ENCODE measurements at places on chromosomes 11 and 22.

DNA sequence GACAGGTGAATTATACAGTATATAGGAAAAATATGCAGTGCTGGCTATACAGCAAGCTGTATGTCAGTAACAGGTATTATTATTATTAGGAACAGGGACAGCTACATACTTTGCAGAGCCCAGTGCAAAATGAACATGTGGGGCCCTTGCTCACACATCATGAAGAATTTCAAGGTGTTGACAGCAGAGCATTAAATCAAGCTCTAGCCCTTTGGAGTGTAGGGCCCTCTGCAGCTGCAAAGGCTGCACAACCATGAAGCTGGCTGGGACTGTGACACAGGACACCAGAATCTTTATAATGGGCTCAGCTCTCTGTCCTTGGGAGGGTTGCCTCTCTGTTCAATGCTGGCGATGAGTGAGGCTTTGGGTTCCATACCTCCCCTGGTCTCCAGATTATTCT, 44.9 kb upstream of the DAGLA start:
- no peak for DNase-seq

GRCh38 chr22:44543781-44544477, 45.9 kb upstream of the RTL6 start:
- no peak for DNase-seq

DNA sequence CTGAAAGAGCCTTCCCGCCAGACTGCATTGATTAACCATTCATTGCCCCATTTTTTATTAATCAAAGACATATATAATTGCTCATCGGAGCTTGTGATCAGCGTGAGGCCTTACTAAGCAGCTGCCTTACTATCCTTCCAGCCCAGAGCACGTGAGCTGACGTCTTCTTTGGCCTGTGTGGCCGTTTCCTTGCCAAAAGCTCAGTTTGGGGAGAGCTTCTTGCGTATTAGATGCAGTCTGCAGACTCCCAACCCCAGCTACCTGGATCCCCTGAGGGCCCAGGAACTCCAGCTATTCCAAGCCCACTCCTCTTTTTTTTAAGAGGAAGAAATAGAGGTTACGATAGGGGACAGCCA, 784 bp upstream of the SLC43A3 start:
- DNase-seq: no peak

DNA sequence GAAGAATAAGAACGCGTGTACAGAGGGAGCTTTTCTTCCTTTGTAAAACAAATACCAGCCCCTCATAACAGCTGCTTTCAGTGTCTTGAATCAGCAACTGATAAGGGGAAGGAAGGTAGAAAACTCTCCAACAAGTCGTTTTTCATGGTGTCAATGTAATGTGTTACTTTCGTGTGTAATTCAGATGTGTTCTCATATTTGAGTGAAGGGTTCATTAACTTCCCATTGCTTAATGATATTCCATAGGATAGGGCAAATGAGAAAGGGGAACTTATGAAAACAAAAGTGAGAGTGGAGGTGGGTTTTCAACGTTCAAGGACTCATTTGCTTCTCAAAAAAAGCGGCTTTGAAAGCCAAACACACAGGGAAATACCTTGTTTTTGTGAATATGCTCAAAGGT, 452.1 kb downstream of the NTM start:
- DNase-seq: no peak

- no peak for DNase-seq
These were observed 162.8 kb downstream of the DSCAML1 start for GRCh38 chr11:117633976-117634755.

GRCh38 chr11:73971175-73971719, 11.4 kb downstream of the UCP2 start:
- no peak for DNase-seq

DNA sequence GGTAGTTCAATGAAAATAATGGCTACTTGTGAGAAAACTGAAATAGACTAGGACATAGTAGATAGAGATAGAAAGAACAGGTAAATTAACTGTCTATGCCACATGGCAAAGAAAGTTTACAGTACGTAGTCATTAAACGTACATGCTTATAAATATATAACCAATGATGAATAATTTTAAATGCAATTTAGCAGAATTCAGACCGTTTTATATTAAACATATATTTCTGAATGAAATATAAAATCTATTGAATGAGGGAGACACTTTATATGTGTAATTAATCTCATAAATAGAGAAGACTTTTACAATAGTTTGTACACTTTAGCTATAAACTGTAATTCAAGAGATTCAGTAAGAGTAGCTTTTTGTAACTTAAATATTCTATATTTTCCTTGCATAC, 124.4 kb upstream of the VPREB1 start:
- DNase-seq: no peak

GRCh38 chr22:50572965-50573364, 5.3 kb downstream of the CPT1B start:
- DNase-seq: no peak

DNA sequence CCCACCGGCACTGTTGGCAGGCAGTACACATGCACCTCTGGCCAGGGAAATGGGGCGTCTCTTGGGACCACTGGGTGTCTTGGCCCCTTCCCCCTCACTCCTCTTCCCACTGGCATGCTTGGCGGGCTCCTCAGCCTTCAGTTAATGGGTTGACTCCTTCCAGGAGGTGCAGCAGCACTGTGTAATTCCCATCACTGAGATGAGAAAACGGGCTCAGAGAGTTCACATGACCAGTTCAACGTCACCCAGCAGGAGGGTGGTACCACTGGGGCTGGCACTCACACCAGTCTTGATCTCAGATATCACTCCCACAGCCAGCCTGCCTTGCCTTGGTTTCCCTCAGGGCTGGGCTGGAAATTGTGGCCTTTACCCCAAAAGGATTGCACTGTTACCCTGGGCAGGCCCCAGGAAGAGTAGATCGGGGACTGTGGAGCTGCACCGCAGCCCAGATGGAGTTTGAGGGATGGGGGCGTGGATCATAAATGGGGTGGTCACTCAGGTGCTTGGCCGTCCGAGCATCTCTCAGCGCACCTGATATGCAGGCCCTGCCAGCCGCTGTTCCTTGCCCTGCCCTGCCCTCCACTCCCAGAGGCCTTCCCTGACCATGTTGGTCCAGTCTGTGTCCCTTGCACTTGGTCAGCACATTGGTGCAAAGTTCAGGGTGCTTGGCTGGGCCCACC, 16.9 kb downstream of the CAPN5 start:
- DNase-seq: peak; percentile 1

DNA sequence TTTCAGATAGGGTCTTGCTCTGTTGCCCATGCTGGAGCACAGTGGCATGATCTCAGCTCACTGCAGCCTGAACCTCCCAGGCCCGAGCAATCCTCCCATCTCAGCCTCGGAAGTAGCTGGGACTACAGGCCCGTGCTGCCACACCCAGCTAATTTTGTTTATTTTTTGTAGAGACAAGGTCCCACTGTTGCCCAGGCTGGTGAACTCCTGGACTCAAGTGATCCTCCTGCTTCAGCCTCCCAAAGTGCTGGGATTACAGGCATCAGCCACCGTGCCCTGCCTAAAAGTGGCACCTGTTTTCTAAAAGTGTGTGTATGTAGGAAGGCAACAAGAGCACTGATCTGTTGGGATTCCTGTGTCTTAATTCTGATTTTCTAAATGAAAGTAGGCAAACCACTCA, 20.2 kb downstream of the PACS1 start:
- no peak for DNase-seq

DNA sequence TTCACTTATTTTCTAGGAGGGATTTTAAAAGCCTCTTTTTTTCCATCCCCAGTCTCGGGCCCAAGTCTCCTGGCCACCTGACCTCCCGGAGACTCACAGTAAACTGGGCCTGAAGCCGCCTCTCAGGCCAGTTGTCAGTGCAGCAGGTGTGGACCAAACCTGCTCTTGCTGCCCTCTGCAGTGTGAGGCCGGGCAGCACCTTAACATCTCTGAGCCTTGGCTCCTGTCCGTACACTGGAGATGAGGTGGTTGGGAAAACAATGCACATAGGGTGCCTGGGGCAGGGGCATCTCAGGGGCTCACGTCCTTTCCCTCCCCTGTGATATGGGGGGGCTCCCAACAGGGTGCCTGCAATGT, 45.1 kb downstream of the PHF21B start:
- no peak for DNase-seq

- DNase-seq: peak; percentile 54
These were observed 109.8 kb downstream of the NAT10 start for GRCh38 chr11:34214961-34215805.

DNA sequence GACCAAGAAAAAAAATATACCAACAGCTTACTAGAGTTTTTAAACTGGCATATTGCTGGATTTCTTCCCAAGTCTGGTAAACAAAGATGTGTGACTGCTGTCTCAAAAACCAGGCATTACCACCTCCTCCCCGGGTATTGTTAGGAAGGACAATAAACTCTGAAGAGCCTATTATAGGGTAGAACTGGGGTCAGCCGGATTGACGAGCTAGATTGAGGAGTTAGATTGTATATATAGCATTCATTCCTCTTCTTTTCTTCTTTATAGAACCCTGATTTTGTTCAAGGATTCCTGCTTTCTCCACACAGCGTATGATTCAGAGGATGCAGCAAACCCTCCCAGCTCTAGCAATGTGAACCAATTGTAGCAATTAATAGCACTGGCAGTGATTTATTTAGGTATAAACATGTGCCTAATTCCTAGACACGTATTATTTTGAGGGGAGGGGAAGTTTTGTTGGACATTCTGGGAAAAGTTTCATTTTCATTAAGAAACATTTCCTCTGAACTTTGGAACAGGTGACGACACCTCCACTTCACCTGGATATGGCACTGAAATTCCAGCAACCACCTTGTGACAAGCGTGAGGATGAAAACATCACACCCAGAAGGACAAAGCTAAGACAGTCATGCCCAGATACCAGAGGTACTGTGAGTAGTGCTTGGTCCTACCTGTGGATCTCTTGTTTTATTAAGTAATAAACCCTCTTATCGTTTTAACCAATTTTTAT, 679.4 kb upstream of the KIRREL3 start:
- DNase-seq: no peak

GRCh38 chr11:61028135-61028729, 56.8 kb downstream of the CD6 start:
- no peak for DNase-seq

DNA sequence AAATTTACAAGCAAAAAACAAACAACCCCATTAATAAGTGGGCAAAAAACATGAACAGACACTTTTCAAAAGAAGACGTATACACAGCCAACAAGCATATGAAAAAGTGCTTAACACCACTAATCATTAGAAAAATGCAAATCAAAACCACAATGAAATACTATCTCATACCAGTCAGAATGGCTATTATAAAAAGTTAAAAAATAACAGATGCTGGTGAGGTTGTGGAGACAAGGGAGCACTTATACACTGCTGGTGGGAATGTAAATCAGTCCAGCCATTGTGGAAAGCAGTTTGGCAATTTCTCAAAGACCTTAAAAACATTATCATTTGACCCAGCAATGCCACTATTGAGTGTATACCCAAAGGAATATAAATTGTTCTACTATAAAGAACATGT, 72.3 kb downstream of the BBOX1 start:
- DNase-seq: no peak

DNA sequence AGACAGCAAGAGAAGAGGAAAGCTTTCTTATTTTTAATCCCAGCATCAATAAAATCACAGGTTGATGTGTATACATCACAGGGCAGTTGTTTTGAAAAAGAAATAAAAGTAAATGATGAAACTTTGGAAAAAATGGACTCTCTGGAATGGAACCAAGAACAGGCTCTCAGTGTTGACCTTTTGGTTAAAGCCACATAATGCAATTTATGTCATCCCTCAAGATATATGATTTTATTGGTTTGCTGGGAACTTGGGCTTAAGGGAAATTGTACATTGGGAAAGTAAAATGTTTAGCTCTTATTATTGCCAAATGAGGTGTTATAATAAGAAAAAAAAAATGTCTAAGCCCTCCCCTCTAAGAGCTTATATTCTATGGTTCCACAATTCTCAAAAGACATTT, 139.8 kb upstream of the MTNR1B start:
- no peak for DNase-seq

GRCh38 chr22:48580481-48580970, 1247.1 kb downstream of the BRD1 start:
- DNase-seq: no peak

DNA sequence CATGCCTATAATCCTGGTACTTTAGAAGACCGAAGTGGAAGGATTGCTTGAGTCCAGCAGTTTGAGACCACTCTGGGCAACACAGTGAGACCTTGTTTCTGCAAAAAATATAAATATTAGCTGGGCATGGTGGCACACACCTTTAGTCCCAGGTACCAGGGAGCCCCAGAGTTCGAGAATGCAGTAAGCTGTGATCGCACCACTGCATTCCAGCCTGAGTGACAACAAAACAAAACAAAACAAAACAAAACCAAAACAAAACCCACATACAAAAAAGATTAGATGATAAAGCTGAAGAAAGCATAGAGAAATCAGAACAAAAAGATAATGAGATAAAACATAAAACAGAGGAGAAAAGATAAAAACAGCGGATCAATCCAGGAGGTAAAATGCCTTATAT, 62.1 kb downstream of the TCF20 start:
- no peak for DNase-seq

GRCh38 chr11:6067502-6067901, 36.9 kb upstream of the OR56A1 start:
- DNase-seq: no peak

DNA sequence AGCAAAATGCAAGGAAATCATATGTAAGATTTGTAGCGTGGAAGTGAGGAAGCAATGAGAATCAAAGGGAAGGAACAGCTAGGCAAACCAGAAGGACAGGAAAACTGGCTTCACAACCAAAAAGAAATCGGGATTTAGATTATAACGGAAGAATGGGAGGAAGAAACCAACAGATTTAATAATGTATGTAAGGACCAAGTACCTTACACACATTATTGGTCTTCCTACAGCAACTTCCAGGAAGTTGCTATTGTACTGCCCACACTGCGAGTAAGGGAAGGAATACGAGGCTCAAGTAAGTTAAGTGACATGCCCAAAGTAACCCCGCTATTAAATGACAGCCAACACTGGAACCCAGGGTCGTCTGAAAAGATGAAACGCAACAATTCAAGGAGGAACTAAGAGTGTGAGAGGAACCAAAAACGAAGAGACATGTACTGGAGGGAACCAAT, 473 bp downstream of the TXN2 start:
- DNase-seq: no peak

- DNase-seq: no peak
These were observed 2.6 kb downstream of the PACSIN2 start for GRCh38 chr22:43012390-43012789.

DNA sequence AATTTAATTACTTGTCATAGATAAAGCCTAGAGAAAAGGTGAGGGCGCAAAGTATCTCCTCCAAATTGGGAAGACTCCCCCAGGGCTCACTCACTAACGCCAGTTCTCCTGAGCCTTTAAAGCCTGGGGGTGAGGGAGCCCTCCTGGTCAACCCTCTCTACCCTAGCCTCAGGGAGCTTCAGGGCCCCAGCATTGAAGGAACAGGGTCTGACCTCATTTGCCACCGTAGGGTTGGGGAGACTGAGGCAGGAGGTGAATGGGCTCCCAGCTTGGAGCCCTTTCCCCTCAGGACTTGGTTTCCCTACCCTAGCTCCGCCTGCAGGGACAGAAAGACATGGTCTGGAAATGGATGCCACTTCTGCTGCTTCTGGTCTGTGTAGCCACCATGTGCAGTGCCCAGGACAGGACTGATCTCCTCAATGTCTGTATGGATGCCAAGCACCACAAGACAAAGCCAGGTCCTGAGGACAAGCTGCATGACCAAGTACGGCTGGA, 1.7 kb downstream of the FOLR2 start:
- DNase-seq: no peak

- DNase-seq: no peak
These were observed 193.6 kb downstream of the FAM76B start for GRCh38 chr11:95595973-95596489.

- no peak for DNase-seq
These were observed 257.2 kb downstream of the ETS1 start for GRCh38 chr11:128330203-128330602.
